Liver (tissue), 10 donors: ENCODE measurements at places on chromosomes 1 and 21. TPM values are rescaled to one million over a fixed set of nuclear protein-coding genes. Genes with fewer than 3 reads are reported as not detected.
A peak's percentile ranks its signal among the peaks of the same experiment; 100 is the strongest.

Gene DENND2C
- total RNA-seq, result 5.6 TPM

Gene PRDX1
- 286 TPM for total RNA-seq

Gene ATP1A4
- not detected for total RNA-seq

Gene CHAF1B
- total RNA-seq, result 2.7 TPM

Gene EDN2
- total RNA-seq, result not detected

Gene THEM5
- not detected for total RNA-seq

Gene RXFP4
- not detected for total RNA-seq

DNA sequence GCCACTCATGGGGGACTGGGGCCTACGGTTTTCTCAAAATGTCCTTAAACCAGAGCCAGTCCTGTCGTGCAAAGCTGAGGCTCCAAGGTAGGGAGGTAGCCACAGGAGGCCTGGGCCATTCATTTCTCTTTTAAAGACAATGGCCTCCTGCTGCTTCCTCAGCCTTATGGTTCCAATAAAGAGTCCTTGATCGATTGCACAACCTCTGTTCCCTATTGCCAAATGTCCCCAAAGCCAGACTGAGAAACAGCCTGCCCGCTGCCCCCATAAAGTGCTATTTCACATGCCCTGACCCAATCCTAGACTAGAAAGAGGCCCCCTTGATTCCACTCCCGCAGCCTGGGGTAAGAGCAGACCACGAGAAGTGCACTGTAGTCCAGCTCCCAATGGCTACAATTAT is 166.7 kb downstream of the CLIC6 start:
- peaks cover 26% of the 10 kb centered on the region for H3K4me1 ChIP-seq
- H3K27ac ChIP-seq, result peak overlapping the region; percentile 77
- H3K36me3 ChIP-seq, result no peaks in the 10 kb centered on the region
- H3K4me3 ChIP-seq, result no peak overlapping the region
- H3K27me3 ChIP-seq, result no peaks in the 10 kb centered on the region

- H3K4me1 ChIP-seq, result no peaks in the 10 kb centered on the region
- no peak overlapping the region for H3K27ac ChIP-seq
- no peaks in the 10 kb centered on the region for H3K27me3 ChIP-seq
Measured at GRCh38 chr1:226201029-226201593, 14.6 kb upstream of the ACBD3 start.

- no peak for DNase-seq
- no peaks in the 10 kb centered on the region for H3K27me3 ChIP-seq
- no peaks in the 10 kb centered on the region for H3K4me1 ChIP-seq
- no peaks in the 10 kb centered on the region for H3K36me3 ChIP-seq
- no peak overlapping the region for H3K4me3 ChIP-seq
Measured at GRCh38 chr1:160373696-160374095, 6.8 kb downstream of the NHLH1 start.

DNA sequence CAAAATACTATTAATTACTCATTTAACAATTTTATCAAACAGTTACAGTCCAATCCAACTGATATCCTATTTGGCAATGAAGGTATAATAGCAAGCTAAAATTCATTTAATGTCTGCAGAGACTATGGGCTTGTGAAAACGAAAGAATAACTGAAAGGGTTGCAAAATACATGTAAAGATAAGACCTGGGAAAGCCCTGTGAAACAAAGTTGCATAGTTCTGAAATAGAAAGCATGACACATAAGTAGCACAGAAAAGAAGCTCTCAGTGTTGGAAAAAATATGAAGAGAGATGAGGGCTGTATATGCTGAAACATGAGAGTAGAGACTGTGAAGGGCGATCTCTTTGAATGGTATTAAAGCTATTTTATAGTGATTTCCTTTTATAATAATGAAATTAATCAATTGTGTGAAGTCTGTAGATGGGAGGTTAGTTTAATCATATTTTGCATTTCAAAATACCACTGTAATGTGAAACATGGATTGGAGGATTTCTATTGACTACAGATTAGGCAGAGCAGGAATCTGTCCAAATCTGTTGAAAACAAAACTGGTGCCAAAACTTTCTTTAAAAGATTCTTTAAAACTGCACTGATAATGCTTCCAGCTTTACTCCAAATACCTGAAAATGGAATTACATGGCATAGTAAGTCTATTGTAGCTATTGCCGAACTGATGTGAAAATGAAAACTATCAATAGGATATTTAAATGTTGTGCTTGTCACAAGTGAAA is 1518.9 kb upstream of the B3GALT2 start:
- no peak overlapping the region for H3K27ac ChIP-seq
- no peaks in the 10 kb centered on the region for H3K4me1 ChIP-seq
- H3K4me3 ChIP-seq, result no peak overlapping the region
- DNase-seq, result no peak
- no peaks in the 10 kb centered on the region for H3K27me3 ChIP-seq

DNA sequence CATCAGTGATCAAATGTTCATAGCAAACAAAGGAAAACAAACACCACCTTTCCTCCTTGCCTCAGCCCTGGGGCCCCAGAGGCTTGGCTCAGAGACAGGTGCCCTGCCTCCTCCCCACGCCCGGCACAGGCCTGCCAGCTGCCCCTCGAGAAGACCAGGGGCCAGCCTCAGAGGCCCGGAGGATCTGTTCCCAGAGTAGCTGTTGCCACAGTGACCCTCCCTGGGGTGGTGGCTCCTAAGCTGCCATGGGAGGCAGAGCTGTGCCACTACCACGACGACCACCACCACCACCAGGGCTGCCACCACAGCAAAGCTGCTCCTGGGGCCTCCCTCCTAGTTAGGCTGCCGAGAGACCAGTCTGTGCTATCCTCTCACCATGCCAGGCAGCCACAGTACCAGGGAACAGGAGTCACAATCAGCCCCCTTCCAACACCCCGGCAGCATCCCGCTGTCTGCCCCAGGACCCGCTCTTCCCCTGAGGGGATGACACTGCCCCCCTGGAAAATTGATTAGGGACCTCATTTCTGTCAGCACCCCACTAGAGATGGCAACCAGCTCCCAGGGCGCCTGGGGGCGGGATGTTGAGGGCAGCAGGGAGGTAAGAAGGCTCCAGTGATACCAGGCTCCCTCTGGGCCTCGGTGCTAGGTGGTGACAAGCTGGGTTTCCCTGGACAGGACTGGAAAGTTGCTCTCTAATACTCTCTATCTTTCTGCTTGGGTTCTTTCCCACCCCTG is 30.5 kb downstream of the KCNC4 start:
- no peak overlapping the region for H3K27ac ChIP-seq
- H3K36me3 ChIP-seq, result no peaks in the 10 kb centered on the region
- no peak for DNase-seq
- H3K27me3 ChIP-seq, result no peaks in the 10 kb centered on the region
- peaks cover 2% of the 10 kb centered on the region for H3K4me1 ChIP-seq

- DNase-seq, result no peak
- H3K36me3 ChIP-seq, result no peaks in the 10 kb centered on the region
- H3K27me3 ChIP-seq, result no peaks in the 10 kb centered on the region
- H3K27ac ChIP-seq, result peak overlapping the region; percentile 69
- H3K4me1 ChIP-seq, result peaks cover 49% of the 10 kb centered on the region
Measured at GRCh38 chr1:12478612-12478985, 139.4 kb downstream of the DHRS3 start.

- peaks cover 19% of the 10 kb centered on the region for H3K27me3 ChIP-seq
- no peak overlapping the region for H3K27ac ChIP-seq
- H3K36me3 ChIP-seq, result no peaks in the 10 kb centered on the region
Measured at GRCh38 chr1:215083383-215083961, 935 bp downstream of the KCNK2 start.

GRCh38 chr1:189524501-189524900 is 953.2 kb downstream of the BRINP3 start:
- no peaks in the 10 kb centered on the region for H3K4me1 ChIP-seq
- no peaks in the 10 kb centered on the region for H3K36me3 ChIP-seq
- DNase-seq, result no peak
- H3K27ac ChIP-seq, result no peak overlapping the region

- H3K4me3 ChIP-seq, result no peak overlapping the region
- no peaks in the 10 kb centered on the region for H3K36me3 ChIP-seq
- peaks cover 6% of the 10 kb centered on the region for H3K4me1 ChIP-seq
- no peaks in the 10 kb centered on the region for H3K27me3 ChIP-seq
Measured at GRCh38 chr1:182080040-182080439, 18.5 kb upstream of the ZNF648 start.

GRCh38 chr1:222798116-222798515 is 16.7 kb upstream of the DISP1 start:
- no peaks in the 10 kb centered on the region for H3K36me3 ChIP-seq
- H3K27me3 ChIP-seq, result no peaks in the 10 kb centered on the region
- no peak for DNase-seq

GRCh38 chr1:211609120-211610024 is 30.4 kb upstream of the SLC30A1 start:
- no peaks in the 10 kb centered on the region for H3K27me3 ChIP-seq
- no peak overlapping the region for H3K4me3 ChIP-seq
- no peak for DNase-seq
- peaks cover 20% of the 10 kb centered on the region for H3K4me1 ChIP-seq

GRCh38 chr1:31811605-31812004 is 4.2 kb downstream of the SPOCD1 start:
- no peaks in the 10 kb centered on the region for H3K4me1 ChIP-seq
- H3K27me3 ChIP-seq, result no peaks in the 10 kb centered on the region

DNA sequence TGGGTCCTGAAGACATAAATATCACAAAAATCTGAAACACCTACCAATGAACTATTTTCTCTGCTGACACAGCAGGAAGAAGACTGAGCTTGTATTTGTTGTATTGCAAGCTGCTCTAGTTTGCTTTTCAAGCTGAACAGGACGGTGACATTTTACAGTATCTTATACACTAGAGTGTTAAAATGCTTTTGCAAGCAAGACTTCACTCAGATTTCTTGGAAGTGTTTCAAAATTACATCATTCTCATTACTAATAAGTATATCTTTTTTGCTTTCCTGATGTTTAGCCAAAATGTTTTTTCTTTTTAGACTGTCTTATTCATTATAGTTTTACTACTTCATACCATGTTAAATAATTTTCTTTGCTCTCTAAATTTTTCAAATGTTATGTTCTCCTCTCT is 427.1 kb upstream of the CXADR start:
- no peak overlapping the region for H3K27ac ChIP-seq
- no peaks in the 10 kb centered on the region for H3K27me3 ChIP-seq
- no peak for DNase-seq
- no peaks in the 10 kb centered on the region for H3K4me1 ChIP-seq
- no peak overlapping the region for H3K4me3 ChIP-seq
- no peaks in the 10 kb centered on the region for H3K36me3 ChIP-seq

DNA sequence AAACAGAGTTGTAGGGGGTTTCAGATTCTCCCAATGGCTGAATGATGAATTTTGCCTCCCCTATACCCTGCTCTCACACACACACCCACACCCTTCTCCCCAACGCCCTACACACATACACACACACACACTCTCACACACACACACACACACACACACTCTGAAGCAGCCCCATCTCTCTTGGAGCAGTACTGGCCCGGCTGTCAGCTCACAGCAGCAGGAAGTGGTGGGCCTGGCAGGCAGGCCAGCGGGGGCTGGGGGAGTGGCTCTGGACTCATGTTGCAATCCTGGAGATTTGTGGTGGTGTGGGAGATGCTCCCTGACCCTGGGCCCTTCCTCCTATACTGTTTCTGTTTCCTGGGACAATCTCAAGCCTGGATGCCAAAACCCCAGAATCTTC is 2.2 kb downstream of the IKBKE start:
- peaks cover 3% of the 10 kb centered on the region for H3K4me1 ChIP-seq
- no peak for DNase-seq
- no peaks in the 10 kb centered on the region for H3K27me3 ChIP-seq

DNA sequence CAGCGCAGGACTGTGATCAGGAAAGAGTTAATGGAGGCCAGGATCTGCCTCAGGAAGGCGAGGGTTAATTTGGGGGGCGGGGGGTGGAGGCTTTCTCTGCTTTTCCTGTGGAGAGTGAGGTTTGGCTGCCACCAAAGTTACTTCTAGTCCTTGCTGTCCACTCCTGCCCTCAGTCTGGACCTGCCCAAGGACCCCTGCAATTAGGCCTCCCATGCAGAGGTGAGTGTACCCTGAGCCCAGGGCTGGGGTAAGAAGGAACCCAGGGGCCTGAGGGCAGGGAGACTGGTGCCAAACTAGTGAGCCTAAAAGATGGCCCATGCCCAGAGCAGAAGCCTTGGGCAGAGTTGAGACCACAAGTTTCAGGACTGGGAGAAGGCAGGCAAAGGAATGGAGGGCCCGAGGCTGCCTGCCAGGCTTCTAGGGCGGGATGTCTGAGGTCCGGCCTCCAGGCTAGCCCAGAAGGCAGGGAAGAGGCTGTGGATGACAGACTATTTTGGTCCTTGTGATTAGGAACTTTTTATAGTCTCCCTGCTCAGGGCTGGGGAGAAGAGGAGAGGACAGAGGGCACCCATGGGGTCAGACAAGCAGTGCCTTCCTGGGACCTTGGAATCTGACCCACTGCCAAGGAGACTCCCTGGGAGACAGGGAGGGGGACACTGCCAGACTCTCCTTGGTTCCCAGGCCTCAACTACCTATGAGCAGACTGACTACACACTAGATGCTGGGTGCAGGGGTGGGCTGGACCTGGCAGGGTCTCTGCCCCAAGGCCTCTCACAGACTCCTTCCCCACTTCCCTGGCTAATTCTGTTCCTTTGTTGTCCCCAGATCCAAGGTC is at the start of gene FAM110D:
FAM110D (plus strand) TSS at position 172 of the 835 bp plus-strand sequence. CDS start 2,213 bp downstream, outside the sequence.
- no peak within 1 kb of the TSS for H3K27ac ChIP-seq
- no peak within 1 kb of the TSS for H3K4me3 ChIP-seq
- no peaks in the 10 kb centered on the region for H3K36me3 ChIP-seq
- H3K4me1 ChIP-seq, result peaks cover 22% of the 10 kb centered on the region
- H3K27me3 ChIP-seq, result peaks cover 4% of the 10 kb centered on the region

GRCh38 chr1:3080053-3080955 is 11.3 kb downstream of the PRDM16 start:
- H3K27me3 ChIP-seq, result no peaks in the 10 kb centered on the region
- no peak for DNase-seq
- H3K4me3 ChIP-seq, result no peak overlapping the region

GRCh38 chr1:98086796-98087441 is 166.1 kb upstream of the DPYD start:
- H3K27me3 ChIP-seq, result no peaks in the 10 kb centered on the region
- H3K4me1 ChIP-seq, result no peaks in the 10 kb centered on the region
- H3K27ac ChIP-seq, result no peak overlapping the region
- no peak for DNase-seq
- no peak overlapping the region for H3K4me3 ChIP-seq

DNA sequence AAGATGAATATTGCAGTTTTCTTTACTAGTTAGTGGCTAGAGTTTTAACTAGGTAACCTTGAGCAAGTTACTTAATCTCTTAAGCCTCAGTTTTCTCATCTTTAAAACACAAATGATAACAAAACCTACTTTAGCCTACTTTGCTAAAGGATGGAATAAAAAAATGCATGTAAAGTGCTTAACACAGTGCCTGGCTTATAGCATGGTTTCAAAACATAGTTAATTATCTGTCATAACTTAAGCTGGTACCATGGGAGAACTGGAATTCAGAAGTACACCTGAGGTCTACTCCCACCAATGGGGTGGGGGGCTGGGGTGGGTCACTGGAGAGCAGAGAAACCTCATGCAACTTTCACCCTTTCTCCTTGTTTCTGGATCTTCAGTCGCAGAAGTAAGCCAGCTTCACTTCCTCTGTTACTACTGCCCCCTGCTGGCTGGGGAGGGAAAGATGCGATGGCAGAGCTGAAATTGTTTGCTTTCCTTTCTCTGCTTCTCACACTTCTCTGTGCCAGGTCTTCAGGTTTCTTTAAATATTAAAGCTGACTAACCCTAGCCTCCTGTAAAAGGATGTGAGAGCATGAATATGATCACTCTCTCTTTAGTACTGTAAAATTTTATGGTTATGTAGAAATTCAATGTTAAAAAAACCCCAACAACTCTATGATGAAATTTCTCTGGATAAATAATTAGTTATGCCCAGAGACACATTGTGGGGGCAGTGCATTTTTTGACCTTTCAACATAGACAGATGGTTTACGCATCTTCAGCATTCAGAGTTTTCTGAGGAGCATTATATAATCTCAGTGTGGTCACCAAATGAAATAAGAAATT is 324.2 kb downstream of the HLX start:
- H3K4me3 ChIP-seq, result no peak overlapping the region
- peak; percentile 83 for DNase-seq
- H3K27ac ChIP-seq, result peak overlapping the region; percentile 37
- H3K36me3 ChIP-seq, result no peaks in the 10 kb centered on the region
- peaks cover 1% of the 10 kb centered on the region for H3K4me1 ChIP-seq
- H3K27me3 ChIP-seq, result no peaks in the 10 kb centered on the region
